ENCODE measurements at places on chromosomes 4 and X.

DNA sequence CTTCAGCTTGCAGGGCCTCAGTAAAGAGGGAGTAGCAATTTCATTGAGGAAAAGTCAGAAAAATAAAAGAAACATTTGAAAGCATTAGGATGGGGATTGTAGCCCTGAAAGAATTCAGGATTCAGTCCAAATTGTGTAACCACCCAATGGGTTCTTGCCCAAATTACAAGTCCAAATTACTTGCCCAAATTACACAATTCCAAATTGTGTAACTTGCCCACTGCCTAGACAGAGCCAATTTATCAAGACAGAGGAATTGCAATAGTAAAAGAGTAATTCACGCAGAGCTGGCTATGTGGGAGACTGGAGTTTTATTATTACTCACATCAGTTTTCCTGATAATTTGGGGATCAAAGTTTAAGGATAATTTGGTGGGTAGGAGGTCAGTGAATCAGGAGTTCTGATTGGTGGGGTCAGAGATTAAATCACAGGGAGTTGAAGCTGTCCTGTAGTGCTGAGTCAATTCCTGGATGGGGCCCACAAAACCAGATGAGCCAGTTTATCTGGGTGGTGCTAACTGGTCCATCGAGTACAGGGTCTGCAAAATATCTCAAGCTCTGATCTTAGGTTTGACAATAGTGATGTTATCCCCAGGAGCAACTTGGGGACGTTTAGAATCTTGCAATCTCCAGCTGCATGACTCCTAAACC, 18.1 kb upstream of the PAGE5 start:
- peak; percentile 10 for DNase-seq

DNA sequence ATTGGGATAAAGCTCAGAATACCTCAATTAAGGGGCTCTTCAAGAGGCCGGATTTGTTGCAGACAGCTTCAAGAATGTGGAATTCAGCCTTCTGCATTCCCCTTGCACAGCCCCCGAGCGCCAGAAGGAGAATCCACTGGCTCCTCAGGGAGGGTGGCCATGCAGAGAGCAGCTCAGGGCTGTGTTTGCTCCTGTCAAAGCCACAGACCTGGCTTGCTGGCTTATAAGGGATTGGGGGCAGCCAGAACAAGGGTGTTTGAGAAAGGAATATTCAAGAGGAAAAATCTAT, 36.8 kb downstream of the ING2 start:
- DNase-seq: no peak

- DNase-seq: no peak
Observed at GRCh38 chr4:80462621-80463091, 127.1 kb downstream of the CFAP299 start.

GRCh38 chr4:121765368-121765705, 373 bp upstream of the SMIM43 start:
- DNase-seq: no peak

GRCh38 chrX:46310815-46311497, 234.3 kb downstream of the ZNF674 start:
- no peak for DNase-seq

DNA sequence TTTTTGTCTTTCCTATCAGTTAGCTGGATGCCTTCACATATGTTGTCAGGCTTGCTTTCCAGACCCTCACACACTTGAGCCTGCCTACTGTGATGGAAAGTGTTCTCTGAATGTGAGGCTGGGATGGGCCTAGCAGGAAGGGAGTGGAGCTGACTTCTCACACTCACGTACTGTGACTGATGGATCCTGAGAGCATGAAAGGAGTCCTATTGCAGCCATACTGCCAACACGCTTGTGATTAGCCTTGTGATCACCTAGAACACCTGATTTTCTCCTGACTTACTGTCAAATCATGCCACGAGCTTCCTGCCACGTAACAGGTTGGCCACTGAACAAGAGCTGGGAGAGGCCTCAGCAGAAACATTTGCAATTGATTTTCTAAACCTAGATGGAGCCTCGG, 49.9 kb downstream of the ACOX3 start:
- no peak for DNase-seq
